ENCODE measurements at places on chromosomes 12 and 14.

- DNase-seq, result peak; percentile 23
These were observed 24.1 kb downstream of the DDX47 start for GRCh38 chr12:12837025-12837812.

DNA sequence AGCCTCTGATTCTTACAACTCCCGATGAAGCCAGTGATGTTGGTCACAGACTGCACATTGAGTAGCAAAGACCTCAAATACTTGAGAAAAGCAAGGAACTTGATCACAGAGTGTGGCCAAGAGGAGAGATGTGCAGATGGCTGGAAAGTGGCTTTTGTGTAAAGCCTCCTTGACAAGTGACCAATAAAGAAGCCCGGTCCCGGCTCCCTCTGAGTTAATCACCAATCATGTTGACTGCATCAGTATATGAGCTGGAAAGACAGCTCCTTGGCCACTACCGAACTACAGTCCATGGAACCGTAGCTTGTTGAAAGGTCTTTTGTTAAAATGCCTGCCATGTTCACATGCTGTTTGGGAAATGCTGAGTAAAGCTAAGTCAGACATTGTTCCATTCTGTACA, 23.7 kb upstream of the SERPINA6 start:
- no peak for DNase-seq

- DNase-seq, result no peak
These were observed 10.4 kb upstream of the SERPINA11 start for GRCh38 chr14:94462763-94463572.

GRCh38 chr12:4307593-4308333, 13.2 kb upstream of the TIGAR start:
- no peak for DNase-seq

All from AML-193 (cell line).